Right renal cortex interstitium (tissue), 3 donors: ENCODE measurements at places on chromosomes 12 and 14. TPM values are rescaled to one million over a fixed set of nuclear protein-coding genes. Genes with fewer than 3 reads are reported as not detected.

- no peak for DNase-seq
These were observed 117.1 kb upstream of the RGS6 start for GRCh38 chr14:71815110-71815509.

- DNase-seq, result no peak
These were observed 16.4 kb upstream of the TAS2R30 start for GRCh38 chr12:11150832-11151231.

The DGKA gene
- polyA plus RNA-seq, result 17.8 TPM

The BHLHE41 gene
- polyA plus RNA-seq, result 0.68 TPM

The KLRG1 gene
- 3.0 TPM for polyA plus RNA-seq

The NELL2 gene
- 25.1 TPM for polyA plus RNA-seq

- DNase-seq, result no peak
These were observed 101.3 kb downstream of the FOXN3 start for GRCh38 chr14:89315493-89316470.

The ARF6 gene
- 91.7 TPM for polyA plus RNA-seq

DNA sequence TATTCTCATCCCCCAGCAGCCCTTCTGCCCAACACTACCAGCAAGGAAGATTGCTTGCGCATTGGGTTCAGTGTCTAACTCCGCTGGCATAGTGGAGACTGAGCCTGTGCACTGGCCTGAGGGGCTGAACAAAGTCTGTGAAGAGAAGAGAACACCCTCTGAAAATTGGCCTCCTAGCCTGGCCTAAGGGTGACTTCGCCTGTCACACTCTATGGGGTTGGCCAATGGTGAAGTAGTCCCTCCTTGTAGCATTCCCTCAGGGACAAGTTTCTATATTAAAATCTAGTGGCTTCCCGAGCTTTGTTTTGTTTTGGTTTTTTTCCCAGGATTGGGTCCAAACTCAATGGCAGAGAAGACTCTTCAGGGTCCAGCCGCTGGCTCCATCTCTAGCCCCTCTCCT, 49.1 kb upstream of the DAAM1 start:
- no peak for DNase-seq
